ENCODE measurements at places on chromosomes 2 and 18. TPM values are rescaled to one million over a fixed set of nuclear protein-coding genes. Genes with fewer than 3 reads are reported as not detected.

DNA sequence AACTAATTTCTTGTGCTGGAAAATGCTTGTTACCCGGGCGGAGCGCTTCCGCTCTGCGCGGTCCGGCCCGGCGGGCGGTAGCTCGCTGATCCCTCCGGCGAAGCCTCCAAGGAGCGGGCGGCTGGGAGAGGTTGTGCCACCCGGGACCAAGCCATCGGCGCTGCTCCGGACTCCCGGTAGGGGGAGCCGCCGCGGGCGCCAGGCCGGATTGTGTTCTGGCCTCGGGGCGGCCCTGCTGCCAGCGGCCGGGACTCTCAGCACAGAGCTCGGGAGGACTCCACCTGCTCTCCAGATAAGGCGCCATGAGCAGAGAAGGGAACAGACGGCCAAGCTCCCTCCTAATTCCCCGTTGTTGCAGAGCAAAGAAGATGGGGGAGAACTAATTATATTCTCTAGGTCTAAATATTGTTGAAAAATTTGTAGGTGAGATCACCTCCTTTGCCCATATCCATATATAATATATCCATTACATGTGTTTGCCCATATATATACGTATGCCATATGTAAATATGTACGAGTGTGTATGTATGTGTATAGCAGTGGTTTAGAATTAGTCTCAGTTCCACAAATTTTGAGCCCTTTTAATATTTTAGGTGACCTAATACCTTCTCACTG, 13.8 kb upstream of the SATB2 start:
- DNase-seq, result peak; percentile 65

DNA sequence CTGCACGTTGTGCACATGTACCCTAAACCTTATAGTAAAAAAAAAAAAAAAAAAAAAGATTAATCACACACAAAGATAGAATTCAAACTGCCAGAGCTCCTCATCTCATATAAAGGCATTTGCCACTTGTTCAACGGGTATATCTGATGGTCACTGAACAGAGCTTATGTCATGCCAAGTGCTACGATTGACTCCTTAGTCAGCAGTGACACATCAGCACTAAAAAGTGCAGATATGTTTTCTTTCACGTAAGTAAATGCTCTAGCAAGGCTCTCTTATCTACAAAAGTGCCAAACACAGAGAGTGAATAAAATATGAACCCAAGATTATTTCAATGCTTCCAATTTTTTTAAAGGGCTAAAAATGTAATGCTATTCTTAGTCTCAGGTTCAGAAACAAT, 1.1 kb downstream of the LMAN1 start:
- DNase-seq, result peak; percentile 19

- no peak for DNase-seq
Observed at GRCh38 chr2:25115249-25115883, 53.0 kb downstream of the POMC start.

- DNase-seq, result peak; percentile 75
Observed at GRCh38 chr18:3457261-3457724, 7.3 kb downstream of the TGIF1 start.

- DNase-seq, result no peak
Observed at GRCh38 chr2:144132357-144132756, 387.6 kb downstream of the ZEB2 start.

The NGEF gene
- 13.5 TPM for total RNA-seq

GRCh38 chr18:25503567-25504081, 151.7 kb upstream of the ZNF521 start:
- peak; percentile 6 for DNase-seq

The TFCP2L1 gene
- total RNA-seq, result 0.05 TPM

DNA sequence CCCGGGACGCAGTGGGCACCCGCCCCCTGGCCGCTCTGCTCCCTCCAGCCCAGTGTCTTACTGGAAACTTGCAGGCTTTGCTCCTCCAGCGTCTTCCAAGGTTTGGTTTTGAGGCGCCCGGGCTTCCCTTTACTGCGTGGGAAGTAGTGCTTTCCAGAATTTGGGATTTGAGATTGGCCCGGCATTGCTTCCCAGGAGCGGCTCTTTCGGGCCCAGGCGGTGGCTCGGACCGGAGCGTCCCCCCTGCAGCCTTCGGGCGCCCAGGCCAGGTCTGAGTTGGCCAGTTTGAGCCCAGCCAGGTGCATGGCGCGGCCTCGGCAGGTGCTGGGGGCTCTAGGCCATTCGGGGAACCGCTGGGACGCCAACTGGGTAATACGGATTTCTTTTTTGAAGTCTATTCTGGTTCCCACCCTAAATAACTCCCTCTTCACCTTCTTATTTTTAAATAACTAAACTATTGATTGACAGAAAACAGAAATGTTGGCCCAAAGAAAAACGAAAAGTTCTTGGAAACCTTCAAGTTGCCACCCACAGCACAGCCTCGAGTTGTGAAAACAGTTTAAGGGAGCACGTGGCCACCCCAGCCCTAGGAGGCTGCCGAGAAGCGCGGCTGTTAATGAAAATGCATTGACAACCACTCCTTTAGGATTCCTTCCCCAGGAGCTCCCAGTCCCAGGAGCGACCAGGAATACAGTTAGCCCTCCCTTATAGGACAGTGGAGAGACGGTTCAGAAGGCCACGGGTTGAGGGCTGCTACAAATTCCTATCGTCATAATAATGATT, 766 bp downstream of the SNTG2 start:
- DNase-seq, result no peak

- no peak for DNase-seq
Observed at GRCh38 chr2:128363934-128364361, 45.3 kb upstream of the HS6ST1 start.

- DNase-seq, result no peak
Observed at GRCh38 chr18:37529863-37530262, 35.7 kb downstream of the CELF4 start.

DNA sequence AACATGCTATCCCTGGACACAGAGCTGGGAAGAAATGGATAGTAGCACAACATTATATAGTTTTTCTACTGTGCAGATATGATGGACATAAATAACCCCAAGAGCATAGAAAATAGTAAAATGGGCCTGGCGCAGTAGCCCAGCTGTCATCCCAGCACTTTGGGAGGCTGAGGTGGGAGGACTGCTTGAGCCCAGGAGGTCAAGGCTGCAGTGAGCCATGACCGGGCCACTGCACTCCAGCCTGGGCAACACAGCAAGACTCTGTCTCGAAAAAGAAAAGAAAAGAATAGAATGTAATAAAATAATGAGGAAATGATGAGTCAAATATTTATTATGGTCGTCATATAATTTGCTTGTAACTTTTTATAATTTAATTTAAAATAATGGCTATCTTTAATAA, 7.5 kb upstream of the GAREM2 start:
- no peak for DNase-seq

DNA sequence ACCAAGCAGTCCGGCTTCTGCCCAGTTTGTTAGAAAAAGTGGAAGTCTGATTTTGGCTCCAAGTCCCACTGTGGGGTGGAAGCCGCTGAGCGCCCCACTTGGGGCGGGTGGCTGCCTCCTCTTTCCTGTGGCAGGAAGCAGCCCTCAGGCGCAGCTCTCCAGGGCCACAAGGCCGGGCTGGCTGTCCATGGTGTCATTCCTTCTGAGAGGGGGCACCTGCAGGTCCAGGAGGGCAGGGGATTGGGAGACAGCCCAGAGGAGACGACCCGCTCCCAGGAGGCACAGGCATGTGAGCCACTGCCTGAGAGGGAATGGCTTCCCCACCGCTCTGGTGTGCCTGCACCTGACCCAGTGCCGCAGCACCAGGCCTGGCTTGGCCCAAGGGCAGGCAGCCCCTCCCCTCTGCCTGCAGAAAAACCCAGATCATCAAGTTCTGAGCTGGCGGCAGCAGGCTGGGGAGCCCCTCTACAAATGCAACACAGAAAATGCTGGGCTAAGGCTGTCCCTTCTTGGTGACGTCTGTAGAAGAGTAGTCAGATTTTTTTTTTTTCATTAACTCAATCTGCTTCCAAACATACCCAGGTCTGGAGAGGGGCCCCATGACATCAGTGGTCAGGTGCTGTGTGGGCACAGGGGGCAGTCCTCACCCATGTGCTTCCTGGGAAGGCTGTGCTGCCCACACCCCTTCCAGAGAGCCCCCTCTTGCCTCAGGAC, 38.4 kb downstream of the HS6ST1 start:
- DNase-seq, result no peak

GRCh38 chr2:85539361-85540132, 579 bp downstream of the MAT2A start:
- peak; percentile 75 for DNase-seq
